Fibroblast of gingiva (primary cell): ENCODE measurements at places on chromosomes 6 and 20.

GRCh38 chr6:108526739-108527174, 34.0 kb upstream of the FOXO3 start:
- DNase-seq = peak; percentile 47

DNA sequence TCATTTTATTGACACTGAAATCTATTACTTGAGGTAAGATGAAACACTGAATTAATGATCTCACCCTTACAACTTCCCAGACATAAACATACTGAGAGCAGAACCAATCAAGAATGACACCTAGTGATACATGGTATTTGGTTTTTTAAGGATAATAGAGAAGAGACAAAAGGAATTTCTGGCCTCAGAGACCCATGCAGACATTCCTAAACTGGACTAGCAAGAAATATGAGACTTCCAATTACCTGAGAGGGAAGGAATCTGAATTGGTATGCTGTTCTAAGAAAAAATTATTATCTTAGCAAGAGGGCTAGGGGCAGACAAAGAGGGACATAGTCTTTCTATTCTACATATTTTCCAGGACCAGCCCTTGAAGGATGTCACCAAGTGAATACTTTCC, 141.1 kb downstream of the BMP5 start:
- DNase-seq = no peak

DNA sequence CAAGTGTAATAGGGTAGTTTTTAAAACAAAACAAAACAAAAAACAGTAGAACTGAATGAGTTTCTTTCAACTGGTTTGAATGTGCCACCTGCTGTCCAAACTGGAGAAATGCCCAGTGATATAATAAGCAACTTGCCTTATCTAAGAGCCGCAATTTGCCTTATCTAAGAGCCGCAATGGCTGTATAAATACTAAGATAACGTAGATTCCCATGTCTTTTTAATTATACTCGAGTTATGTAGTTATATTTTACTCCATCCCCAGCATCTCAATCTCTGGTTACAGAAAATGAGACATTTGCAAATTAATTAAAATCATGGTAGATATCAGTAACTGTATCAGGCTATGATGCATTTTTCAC, 67.2 kb downstream of the RPP40 start:
- DNase-seq = peak; percentile 50

DNA sequence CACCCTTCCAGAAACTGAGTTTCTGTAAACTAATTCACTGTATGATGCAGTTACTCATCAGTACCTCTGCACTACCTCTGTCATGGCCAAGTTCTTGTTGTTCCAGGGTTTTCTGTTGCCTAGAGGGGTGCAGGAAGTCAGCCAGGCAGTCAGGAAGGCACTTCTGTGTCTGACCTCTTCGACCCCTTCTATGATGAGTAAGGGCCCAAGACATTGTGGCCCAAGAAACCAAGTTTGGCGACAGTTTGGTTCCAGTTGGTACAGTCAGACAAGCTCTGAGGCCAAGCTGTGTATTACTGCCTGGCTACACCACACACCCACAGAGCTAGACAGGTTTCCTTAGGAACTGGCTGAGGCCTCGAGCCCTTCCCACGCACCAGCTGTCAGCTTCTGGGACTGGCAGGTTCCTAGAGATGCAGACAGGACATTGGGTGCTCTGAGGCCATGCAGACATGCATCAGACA, 41.2 kb downstream of the TRAF3IP2 start:
- peak; percentile 57 for DNase-seq

DNA sequence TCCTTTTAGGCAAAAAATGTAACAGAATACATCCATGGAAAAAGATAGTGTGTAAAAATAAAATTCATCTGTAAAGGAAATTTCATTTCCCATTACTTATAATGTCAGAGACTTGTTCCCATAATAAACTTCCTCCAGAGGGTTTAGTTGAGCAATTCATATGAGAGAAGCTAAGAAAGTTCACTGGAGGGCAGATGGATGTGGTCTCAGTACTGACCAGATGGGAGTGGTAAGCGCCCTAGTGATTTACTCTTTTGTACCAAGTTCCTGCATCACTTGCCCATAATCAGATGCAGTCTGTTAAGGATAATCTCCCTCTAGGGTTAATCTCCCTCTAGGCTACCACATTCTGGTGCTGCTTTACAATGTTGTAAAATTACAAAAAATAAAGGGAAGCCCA, 61.7 kb downstream of the ESF1 start:
- DNase-seq = peak; percentile 47

- no peak for DNase-seq
Measured at GRCh38 chr6:163344411-163344810, 70.1 kb upstream of the QKI start.

DNA sequence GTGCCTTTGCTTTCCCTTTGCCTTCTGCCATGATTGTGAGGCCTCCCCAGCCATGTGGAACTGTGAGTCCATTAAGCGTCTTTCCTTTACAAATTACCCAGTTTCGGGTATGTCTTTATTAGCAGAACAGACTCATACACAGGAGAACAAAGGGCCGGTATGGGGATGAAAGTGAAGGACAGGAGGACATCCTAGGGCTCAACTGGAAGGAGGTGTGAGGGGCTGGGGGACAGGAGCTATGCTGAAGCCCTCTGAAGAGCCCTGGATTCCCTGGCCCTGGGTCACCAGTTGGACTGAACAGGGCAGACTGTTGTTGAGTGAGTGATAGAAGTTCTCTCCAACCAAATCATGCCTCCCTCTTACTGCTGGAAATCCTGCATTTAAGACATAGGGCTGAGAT, 105.8 kb downstream of the SCML4 start:
- no peak for DNase-seq

DNA sequence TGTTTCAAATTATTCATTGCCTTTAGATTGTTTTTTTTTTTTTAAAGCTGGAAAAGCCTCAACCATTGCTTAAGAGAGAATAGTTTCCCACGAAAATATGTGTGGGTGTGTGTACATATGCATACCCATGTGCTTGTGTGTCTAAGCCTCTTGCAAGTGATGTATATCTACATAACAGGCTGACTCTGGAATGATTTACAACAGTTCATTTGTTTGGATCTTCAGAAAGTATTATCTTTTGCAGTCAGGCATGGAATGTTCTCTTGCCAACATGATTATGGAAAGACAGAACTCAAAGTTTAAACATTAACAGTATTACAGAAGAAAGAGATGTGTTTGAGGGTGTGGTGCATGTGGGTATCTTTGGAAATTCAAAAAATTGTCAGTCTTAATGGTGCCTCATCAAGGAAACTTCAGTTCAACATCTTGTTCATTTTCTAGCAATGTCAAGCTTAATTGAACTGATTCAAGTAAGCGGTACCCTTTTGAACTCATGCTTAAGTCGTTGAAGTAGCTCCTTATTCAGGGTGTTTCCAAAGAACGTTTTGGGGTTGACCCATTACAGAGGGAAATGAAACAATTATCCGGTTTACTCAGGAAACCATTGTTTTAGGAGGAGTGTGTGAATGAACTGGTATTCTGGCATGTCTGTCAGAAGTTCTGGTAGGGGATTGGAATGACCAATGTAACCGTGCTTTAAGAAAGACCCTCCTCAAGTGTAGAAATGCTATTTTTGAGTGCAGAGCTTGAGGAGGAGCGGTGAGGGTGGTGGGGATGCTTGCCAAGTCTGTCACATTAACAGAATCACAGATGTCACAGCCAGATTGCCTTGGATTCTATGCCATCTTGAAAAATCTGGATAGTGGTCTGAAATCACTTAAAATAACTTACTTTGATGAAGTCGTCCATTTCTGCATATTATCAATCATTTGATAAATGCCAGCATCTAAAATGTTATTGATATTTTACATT, 60.3 kb downstream of the ADGRG6 start:
- DNase-seq = peak; percentile 68

- DNase-seq = no peak
Measured at GRCh38 chr6:34147906-34148630, 2.2 kb upstream of the GRM4 start.

GRCh38 chr6:24694198-24694597, 24.8 kb downstream of the C6orf62 start:
- DNase-seq = no peak

GRCh38 chr20:39910536-39910935, 778.5 kb downstream of the MAFB start:
- DNase-seq = no peak

- no peak for DNase-seq
Measured at GRCh38 chr20:46129955-46130481, 11.9 kb downstream of the CD40 start.

GRCh38 chr20:20712004-20712473, 405 bp downstream of the RALGAPA2 start:
- DNase-seq = no peak

- no peak for DNase-seq
Measured at GRCh38 chr6:106626485-106626884, 2.8 kb downstream of the RTN4IP1 start.

- no peak for DNase-seq
Measured at GRCh38 chr20:24018796-24019195, 30.2 kb upstream of the GGTLC1 start.

GRCh38 chr6:151240791-151241642, 1.2 kb downstream of the AKAP12 start:
- peak; percentile 70 for DNase-seq
